Activated T-cell treated with anti-CD3 and anti-CD28 coated beads, Interleukin-2, amount 50 U/mL, for 1 hour (primary cell): ENCODE measurements at places on chromosomes 7 and 10.

- no peak for DNase-seq
These were observed 133.0 kb upstream of the ZNF32 start for GRCh38 chr10:43781480-43782361.

DNA sequence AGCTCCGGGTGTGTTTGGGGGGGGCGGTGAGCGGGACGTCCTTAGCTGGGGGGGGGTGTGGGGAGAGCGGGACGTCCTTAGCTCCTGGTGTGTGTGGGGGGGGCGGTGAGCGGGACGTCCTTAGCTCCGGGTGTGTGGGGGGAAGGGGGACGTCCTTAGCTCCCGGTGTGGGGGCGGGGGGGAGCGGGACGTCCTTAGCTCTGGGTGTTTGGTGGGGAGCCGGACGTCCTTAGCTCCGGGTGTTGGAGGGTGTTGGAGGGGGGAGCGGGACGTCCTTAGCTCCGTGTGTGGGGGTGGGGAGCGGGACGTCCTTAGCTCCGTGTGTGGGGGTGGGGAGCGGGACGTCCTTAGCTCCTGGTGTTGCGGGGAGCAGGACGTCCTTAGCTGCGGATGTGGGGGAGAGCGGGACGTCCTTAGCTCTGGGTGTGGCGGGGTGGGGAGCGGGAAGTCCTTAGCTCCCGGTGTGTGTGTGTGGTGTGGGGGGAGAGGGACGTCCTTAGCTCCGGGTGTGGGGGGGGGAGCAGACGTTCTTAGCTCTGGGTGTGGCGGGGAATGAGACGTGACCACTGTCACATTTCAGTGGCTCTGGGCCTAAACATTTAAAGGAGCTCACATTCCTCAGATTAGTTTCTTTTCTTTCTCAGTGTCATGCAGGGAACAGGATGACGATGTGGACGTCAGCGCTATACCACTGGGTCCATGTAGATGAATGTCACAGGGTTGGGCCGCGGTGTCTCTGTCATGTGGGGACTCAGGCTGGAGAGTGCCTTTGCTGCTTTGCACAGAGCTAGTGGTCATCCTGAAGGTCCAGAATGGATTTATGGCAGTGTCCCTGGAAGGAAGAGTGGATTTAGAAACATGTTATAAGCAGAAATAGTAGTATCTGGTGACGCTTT, 7.5 kb downstream of the DYNC2I1 start:
- DNase-seq: peak; percentile 24

GRCh38 chr7:7321681-7322080, 139.3 kb downstream of the C1GALT1 start:
- no peak for DNase-seq

GRCh38 chr7:6127110-6127490, 95.9 kb downstream of the ANKRD61 start:
- DNase-seq: no peak

- DNase-seq: peak; percentile 75
These were observed 1.4 kb downstream of the MYO1G start for GRCh38 chr7:44977304-44977958.

DNA sequence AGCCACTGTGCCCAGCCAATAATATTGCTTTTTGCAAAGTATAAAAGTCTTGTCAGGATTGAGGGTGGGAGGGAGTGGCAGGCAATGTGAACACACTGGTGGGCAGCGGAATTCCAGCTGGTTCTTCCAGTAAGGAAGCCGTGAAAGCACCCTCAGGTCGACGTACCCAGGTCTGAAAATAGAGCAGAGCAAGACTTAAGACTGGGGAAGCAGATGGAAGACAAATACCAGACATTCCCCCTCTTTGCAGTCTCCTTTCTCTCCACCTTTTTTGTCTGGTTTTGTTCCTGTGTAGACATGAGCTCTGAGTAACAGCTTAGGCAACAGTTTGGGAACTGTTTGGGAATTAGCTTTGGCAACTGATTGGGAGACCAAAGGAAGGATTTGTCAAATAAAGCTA, 17.6 kb upstream of the CSTF2T start:
- DNase-seq: no peak

DNA sequence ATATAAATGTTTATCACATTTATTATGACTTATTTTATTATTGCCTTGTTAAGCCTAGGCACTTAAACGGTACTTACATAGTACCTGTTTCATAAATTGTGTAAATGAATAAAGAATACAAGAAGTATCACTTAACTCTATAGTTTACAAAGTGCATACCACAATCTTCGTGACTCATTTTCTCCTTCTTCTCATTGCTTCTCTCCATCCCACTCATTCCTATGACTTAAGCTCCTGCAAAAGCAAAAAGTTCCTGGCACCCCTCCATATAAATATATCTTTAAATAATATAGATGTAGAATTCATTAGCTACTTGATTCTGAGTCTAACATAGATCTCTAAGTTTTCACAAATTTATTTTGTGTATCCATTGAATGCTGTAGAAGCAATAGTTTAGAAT, 1382.0 kb upstream of the CELF2 start:
- no peak for DNase-seq

GRCh38 chr10:7407368-7408290, 3.2 kb downstream of the SFMBT2 start:
- DNase-seq: peak; percentile 70

DNA sequence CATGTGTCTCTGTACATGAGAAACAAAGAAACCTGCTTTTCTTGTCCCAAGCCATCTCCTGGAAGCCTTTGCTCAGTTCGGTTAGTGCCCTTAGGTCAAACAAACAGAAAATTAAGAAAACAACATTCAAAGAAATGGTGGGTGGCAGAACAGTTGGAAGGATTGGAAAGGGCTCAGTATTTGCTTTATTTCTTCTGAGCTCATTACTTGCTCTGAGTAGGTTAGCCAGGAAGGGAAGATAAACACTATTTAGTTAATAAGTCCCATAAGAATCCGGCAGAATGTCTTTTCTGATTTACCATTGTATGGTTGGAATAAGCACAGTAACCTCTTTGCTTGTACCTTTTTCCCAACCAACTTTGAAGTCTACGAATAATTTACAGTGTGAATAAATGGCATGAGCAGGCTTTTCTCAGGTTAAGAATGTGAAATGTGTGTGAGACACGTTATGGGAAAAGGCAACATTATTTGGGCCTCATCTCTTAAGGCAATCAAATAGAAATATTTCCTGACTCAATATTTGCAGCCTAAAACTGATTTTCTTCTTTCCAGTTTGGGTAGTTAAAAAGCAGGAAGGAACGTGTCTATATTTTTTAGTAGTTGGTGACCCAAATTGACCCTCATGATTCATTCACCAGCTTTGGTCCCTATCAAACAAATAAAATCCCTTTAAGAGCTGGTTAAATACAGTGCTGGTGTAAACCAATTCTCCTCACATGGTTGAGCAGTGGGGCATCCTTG, 158.5 kb downstream of the DKK1 start:
- DNase-seq: no peak

DNA sequence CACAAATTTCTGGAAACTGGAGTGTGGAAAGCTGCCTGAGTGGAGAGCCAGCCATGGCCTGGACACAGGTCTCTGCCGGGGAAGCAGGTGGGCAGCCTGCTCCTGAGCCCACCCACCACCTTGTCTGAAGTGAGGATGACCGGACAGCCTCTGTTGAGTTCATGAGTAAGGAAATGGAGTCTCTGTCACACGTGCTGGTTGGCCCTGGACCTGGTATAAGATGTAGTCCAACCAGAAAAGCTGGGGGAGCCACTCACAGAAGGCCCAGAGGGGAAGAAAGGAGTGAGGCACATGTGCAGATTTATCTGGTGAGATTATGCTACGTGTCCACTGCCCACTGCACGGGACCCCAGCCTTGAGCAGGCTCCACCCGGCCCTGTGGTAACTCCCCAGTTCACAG, 383.5 kb downstream of the GRID1 start:
- DNase-seq: no peak

- DNase-seq: no peak
These were observed 8.2 kb upstream of the LRRC18 start for GRCh38 chr10:48947690-48948469.

- no peak for DNase-seq
These were observed 15.1 kb downstream of the FAM53B start for GRCh38 chr10:124728830-124729661.

GRCh38 chr7:92793656-92794205, 42.6 kb downstream of the CDK6 start:
- DNase-seq: no peak

GRCh38 chr10:33963729-33964128, 629.3 kb upstream of the NRP1 start:
- no peak for DNase-seq

- DNase-seq: no peak
These were observed 202.2 kb upstream of the ETV1 start for GRCh38 chr7:14191686-14192098.

GRCh38 chr10:33115738-33116719, 158.0 kb upstream of the ITGB1 start:
- no peak for DNase-seq

GRCh38 chr7:92657391-92657790, 67.2 kb upstream of the FAM133B start:
- DNase-seq: no peak

DNA sequence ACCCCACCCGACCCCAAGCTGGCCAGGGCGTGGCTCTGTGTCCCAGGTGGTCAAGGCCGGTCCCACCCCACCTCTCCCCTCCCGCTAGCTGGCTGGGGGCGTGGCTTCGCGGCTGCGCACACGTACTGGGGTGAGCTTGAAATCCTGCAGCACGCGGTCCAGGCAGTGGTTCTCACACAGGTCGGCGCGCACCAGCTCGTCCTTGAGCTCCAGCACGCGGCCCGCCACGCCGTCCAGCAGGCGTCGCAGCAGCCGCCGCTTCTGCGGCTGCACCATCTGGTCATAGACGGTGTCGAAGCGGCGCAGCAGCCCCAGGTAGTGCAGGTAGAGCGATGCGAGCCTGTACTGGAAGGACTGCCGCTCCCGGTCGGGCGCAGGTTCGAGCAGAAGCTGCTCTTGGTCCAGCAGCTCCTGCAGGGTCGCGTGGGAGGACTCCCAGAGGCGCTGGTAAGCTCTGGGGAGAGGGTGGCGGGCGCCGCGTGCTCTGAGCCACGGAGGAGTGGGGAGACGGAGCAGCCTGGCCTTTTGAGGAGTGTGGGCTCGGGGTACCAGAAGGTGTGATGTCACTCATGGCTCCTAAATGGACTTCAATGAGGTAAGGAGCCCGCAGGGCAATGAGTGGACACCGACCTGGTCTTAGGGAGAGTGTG, 5.8 kb downstream of the H2BK1 start:
- no peak for DNase-seq

GRCh38 chr10:122246830-122247520, 24.1 kb upstream of the BTBD16 start:
- no peak for DNase-seq

DNA sequence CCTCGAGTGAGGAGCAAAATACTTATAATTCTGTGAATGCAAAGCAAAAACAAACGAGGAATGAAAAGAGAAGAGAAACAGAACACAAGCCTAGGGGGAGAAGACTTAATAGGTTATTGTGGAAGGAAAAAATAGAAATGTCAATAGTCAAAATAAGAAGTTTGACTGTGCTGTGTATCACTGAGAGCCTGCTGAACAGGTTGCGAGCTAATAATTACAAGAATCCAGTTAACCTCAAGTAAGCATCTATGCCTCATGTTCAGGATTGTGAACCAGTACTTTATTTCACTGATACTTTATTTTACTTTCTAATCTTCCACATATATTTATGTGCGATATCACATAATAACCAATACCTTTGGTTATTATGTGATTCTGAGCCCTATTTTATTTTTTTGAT, 316.7 kb downstream of the OTUD1 start:
- DNase-seq: no peak

DNA sequence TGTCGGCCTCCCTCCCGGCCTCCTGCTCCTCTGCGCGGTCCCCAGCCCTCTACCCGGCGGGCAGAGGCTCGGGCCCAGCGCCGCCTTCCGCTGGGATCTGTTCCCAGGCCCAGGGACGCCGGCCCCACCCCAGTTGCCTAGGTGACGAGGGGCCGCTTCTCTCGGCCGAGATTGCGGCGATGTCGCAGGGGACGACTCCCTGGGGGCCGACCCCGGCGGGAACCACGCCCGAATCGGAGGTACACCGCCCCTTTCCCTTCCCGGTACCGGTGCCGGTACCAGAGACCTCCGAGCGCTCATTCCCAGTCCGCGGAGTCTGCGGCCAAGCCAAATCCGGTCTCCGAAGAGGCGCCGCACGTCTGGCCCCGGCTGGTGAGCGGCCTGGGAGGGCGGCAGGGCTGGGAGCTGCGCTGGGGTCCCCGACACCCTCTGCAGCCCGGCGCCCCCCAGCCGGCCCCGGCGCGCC, at the start of gene CABCOCO1:
CABCOCO1 (plus strand) TSS at position 136 of the 466 bp plus-strand sequence; CDS start at position 180, 44 bp downstream.
- DNase-seq: no peak

DNA sequence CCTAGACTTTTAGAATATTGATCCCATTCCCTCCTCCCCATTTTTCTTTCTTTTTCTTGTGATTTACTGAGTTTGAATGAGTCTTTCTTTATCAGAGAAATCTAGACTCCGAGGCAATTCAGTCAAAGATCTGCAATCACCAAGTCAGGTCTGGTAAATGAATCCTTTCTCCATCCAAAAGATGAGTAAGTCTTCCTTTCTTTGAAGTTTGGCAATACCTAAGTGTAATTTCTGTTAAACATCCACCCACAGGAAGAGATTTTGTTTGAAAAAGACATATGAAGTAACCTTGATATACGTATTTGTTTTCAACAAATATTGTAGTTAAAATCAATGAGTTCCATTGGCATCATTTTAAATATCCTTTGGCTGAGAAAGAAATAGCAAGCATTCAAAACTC, 58.3 kb downstream of the SLC39A12 start:
- no peak for DNase-seq

- DNase-seq: no peak
These were observed 1.1 kb downstream of the SNX13 start for GRCh38 chr7:17939211-17939605.

- no peak for DNase-seq
These were observed 82.6 kb downstream of the PIP4K2A start for GRCh38 chr10:22631646-22632278.

GRCh38 chr7:137869260-137869659, 22.5 kb upstream of the DGKI start:
- no peak for DNase-seq

- DNase-seq: no peak
These were observed 91.1 kb upstream of the CACNA2D1 start for GRCh38 chr7:82534684-82535083.

- DNase-seq: no peak
These were observed 138.9 kb upstream of the AHR start for GRCh38 chr7:17159500-17160037.

GRCh38 chr7:23261843-23262452, 15.4 kb downstream of the GPNMB start:
- peak; percentile 47 for DNase-seq

DNA sequence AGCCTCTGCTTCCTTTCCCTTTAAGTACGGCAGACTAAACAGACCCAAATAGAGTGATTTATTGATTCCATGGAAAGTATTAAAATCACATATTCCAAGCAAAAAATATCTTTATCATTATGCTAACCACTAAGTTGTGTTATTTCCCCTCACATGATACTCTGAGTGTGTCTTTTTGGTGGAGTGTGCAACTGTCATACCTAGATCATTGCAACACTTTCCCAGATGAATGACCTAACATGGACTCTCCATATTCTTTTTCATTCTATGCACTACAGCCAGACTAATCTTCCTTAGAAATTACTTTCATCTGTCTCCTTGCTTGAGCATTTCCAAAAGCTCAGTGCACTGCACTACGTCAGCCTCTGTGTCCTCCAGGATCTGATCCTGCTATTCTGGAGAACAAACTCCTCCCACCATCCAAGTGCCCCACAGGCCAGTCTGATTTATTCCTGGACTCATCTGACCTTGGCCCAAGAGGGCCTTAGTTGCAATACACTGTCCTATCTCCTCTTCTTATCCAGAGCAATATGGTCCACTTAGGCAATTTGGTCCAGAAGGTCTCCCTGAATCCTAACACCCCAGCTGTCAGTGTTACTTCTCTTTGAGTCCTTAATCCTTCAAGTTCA, 263.3 kb upstream of the KLF6 start:
- DNase-seq: no peak
